ENCODE measurements at places on chromosomes 7 and 10.

- DNase-seq: no peak
These were observed 4.9 kb upstream of the PHKG1 start for GRCh38 chr7:56097700-56098099.

DNA sequence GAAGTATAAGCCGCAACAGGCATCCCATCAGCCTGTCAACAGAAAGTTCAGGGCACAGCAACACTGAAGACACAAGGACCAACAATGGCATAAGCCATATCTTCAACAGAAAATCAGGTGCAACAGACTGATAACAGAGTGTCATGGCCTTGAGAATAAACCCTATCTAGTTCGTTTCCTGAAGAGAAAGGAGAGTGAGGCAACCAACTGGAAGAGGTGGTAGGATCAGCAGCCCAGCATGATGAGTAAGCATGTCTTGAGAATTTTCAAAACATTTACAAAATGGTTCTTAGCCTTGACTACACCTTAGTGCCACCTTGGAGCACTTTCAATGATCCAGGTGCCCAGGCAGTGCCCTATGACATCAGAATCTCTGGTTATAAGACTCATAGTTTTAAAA lies 290.2 kb upstream of the SEMA3C start:
- DNase-seq: no peak

GRCh38 chr7:113374955-113375354 lies 256.6 kb upstream of the SMIM30 start:
- DNase-seq: no peak

DNA sequence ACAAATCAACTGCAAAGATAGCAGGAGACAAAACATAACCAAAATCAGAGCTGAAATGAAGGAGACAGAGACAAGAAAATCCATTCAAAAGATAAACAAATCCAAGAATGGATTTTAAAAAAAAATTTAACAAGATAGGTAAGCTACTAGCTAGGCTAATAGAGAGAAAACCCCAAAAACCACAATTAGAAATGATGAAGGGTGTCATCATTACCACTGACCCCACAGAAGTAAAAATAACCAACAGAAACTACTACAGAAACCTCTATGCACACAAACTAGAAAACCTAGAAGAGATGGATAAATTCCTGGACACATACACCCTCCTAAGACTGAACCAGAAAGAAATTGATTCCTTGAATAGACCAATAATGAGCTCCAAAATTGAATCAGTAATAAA lies 117.6 kb downstream of the DNAJC1 start:
- DNase-seq: no peak

DNA sequence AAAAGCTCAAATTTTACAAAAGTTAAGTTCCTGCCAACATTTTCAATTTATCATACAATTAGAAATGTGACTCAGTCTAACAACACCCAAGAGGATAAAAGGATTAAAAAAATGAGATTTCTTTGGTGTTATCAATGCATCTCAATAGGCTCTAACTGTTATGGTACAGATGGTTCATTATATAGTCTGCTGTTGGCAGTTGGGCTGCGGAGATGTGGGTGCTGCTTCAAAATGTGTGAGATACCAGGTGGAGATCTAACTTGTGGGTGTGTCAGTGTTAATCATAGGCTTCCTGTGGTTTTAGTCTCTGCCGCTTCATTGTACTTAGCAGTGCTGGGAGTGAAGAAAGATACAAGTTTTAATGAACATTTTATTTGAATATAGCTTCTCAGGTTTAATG lies 231.2 kb downstream of the EXOC4 start:
- DNase-seq: no peak

DNA sequence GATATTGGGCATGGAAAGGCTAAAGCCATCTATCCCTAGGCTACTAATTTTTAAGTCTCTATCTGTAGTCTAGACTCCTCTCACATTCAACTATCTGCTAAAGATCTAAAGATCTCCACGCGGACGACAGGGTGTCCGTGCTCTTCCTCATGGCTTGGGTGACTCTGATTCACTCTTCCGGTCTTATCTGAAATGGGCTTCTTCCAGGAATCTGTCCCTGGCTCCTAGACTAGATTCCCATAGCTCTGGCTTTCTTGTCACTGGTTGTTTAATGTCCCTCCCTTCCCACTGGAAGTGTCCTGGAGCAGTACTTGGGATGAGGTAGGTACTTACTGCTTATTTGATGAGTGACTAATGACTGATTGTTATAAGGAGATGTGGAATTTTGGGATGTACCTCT lies 62.0 kb upstream of the PODXL start:
- DNase-seq: no peak

GRCh38 chr7:116571552-116571951 lies 46.7 kb downstream of the CAV1 start:
- DNase-seq: no peak

- no peak for DNase-seq
These were observed 630.0 kb upstream of the MBL2 start for GRCh38 chr10:53402594-53402993.

- no peak for DNase-seq
These were observed 620.6 kb upstream of the ANKRD30A start for GRCh38 chr10:36504758-36505157.

DNA sequence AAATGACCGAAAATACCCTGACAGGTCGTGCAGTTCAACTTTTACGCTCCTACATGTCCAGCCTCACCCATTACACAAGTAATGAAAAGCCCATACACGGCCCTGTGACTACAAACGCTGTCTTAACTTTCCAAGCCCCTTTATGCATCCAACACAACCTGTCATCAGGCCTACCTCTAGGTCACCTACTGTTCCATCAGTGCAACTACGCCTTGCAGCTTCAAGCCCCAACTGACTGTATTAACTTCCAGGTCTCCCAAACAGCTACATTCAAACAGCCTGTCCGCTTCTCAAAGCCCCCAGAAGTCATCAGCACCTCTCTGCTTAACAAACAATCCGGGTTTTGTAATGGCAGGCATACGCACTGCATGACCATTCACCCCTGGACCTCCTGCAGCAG lies 19.2 kb downstream of the ZNF107 start:
- no peak for DNase-seq

GRCh38 chr10:7915923-7916536 lies 97.7 kb downstream of the TAF3 start:
- no peak for DNase-seq

- no peak for DNase-seq
These were observed 536.3 kb downstream of the KCNMA1 start for GRCh38 chr10:77101341-77101740.

DNA sequence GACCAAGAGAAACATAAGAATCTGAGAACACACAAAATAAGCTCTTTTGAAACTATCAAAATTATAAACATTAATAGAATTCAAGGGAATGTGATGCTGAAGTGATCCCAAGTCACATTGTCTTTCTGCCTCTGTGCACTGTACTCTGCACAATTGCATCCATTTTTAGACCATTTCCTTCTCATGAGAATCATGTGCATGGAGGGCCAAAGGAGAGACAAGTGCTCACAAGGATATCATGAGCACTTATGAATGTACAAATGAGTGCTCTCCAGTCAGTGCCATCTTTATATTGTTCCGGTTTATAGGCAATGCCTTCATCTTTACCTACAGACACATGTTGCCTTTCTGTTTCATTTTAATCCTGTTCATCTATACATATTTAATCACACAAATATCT lies 36.9 kb downstream of the MET start:
- no peak for DNase-seq

- DNase-seq: no peak
These were observed 41.7 kb upstream of the NRF1 start for GRCh38 chr7:129569811-129570215.

- DNase-seq: no peak
These were observed 36.0 kb downstream of the KCNH2 start for GRCh38 chr7:150942001-150942590.

DNA sequence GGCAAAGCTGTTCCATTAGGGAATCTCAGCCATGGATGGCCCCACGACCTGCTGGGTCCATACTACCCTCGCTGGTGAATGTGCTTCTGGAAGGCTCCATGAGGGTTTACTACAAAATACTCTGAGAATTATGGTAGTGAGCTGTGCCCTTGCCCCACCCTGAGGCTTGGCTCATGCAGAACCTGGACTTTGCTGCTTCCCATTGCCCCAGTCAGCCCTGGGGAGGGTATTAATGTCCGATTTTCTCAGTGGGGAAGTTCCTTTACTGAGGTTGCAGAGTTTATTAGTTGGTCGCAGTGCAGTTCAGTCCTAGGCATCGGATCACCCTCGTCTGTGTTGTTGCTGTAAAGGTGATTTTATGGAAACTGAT lies 310.1 kb downstream of the WDR37 start:
- no peak for DNase-seq

DNA sequence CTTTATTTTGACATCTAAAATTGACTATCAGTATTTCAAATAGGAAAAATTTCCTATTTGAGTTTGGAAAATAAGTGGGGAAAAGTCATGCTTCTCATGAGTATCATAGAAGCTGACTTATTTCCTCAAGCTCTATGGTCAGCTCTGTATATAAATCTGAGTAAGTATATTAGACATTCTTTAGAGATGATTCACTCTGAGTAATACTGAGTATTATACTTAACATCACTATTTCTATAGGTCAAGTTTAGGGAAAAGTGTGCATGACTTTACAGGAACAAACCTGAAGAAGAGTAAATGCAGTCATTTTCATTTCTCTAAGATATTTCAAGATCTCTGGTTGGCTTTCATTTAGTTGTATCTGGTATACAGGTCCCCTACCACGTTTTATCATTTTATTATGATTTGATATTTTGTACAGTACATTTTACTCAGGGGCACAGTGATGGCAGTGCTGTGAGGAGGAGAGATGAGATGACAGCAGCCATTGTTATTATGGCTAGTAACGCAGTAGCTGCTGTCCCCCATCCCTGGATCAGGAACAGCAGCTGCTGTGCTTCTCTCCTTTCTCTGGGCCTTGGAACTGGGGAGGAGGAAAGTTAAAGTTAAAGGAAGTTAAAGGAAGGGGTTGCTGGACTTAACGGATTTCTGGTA lies 15.2 kb downstream of the SND1 start:
- DNase-seq: no peak

GRCh38 chr10:46528171-46528671 lies 28.2 kb downstream of the GPRIN2 start:
- peak; percentile 17 for DNase-seq

GRCh38 chr7:90262438-90262837 lies 17.5 kb downstream of the CFAP69 start:
- no peak for DNase-seq

- no peak for DNase-seq
These were observed 166.5 kb downstream of the TFEC start for GRCh38 chr7:115864082-115864481.

GRCh38 chr10:122404576-122404975 lies 30.1 kb downstream of the PLEKHA1 start:
- no peak for DNase-seq

- DNase-seq: no peak
These were observed 130.3 kb upstream of the ASAH2 start for GRCh38 chr10:50381642-50382041.

GRCh38 chr10:49679480-49679893 lies at the start of gene C10orf53:
Gene C10orf53, plus strand, starts transcription at chr10:49679651. Its CDS starts 47 bp downstream, at chr10:49679698.
- DNase-seq: no peak

DNA sequence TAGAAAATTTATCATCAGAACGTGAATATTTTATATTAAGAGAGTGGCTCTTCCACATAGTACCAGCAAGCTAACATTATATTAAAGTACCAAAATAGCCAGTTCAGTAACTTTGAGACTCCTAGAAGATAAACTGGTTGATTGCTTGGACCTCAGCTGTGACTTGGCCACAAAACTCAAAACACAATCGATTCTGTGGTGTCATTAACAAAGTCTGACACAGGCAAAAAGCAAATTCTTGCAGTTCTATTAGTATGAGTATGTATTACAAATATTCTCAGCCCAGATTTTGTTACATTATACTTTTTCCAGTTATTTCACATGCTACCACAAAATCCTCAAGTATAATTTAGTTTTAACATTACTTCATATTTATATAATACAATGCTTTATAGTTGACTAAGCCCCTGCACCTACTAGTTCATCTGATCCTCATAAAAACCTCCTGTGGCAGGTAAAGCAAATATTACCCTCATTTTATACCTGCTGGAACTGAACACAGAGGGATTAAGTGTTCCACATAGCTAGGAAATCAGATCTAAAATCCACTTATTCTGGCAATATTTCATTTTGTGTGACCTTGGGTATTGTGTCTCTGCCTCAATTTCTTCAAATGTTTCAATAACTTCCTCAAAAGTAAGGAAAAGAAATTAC lies 279.9 kb upstream of the MKLN1 start:
- no peak for DNase-seq

DNA sequence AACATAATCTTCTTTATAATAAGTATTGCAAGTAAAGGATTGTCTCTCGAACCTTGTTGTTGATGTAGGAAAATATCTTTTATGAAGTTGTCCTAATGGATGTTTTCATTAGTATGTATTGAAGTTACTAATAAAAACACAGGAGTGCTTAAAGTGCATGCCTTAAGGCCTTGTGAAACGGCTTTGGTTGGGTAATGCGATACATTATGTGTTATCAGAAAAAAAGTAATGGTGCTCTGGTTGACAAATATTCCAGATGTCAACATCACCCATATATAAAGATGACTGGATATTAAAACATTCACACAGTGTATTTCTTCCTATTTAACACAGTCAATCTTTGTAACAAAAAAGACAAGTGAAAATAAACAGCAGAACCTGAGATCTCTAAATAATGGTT lies 310.7 kb downstream of the PRKG1 start:
- DNase-seq: no peak

GRCh38 chr10:25639646-25640045 lies 294.4 kb upstream of the MYO3A start:
- DNase-seq: no peak

GRCh38 chr7:50731703-50732582 lies 50.8 kb downstream of the GRB10 start:
- DNase-seq: no peak

- DNase-seq: peak; percentile 11
These were observed 39.6 kb downstream of the PPIF start for GRCh38 chr10:79386637-79387465.

GRCh38 chr10:45407542-45407941 lies 33.5 kb downstream of the ALOX5 start:
- no peak for DNase-seq

- no peak for DNase-seq
These were observed 1.4 kb downstream of the TMEM130 start for GRCh38 chr7:98868450-98868849.

DNA sequence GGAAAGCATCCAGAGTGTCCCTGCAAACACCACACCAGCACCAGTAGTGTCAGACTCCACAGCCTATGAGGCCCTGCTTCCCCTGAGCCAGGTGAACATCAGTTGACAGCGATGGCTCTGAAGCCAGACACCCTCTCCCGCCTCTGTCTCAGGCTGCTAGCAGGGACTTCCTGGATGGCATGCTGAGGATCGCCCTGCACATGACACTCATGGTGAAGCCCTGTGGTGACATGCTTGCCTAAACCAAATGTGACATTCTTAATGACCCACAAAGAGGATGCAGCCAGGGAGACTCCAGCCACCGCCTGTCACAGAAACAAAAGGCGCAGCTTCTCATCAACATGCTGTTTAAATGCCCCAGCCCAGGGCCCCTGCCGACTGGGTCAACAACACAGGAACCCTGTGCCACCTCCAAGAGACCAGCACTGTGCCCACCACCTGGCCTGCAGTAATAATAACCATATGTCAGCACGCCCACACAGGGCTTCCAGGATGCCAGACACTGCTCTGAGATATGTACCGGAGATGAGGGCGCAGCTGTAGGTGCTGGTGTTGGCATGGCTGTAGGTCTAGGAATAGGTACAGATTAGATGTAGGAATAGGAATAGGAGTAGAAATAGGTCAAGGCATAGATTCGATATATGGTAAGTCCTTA lies 81.3 kb downstream of the GRID1 start:
- no peak for DNase-seq
